ENCODE measurements at places on chromosomes 6 and 20.

DNA sequence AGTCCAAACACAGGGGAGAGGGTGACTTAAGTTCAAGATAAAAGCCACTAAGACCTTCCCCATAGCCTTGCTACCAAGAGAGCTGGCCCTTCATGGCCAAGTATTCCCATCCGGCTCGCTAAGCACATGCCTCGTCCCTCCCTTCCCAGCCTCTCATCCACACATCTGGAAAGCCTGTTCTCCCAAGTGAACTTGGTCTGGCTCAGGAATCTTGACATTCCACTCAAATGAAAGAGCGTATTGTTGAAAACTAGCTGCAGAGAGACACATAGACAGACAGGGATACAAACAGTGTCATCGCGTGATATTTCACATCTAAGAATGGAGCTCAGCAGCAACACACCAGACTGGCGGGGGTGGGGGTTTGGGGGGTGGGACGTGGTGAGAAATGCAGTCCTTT is 182.8 kb upstream of the FOXQ1 start:
- no peak for DNase-seq

- DNase-seq: no peak
Measured at GRCh38 chr6:123888771-123889513, 85.3 kb downstream of the NKAIN2 start.

DNA sequence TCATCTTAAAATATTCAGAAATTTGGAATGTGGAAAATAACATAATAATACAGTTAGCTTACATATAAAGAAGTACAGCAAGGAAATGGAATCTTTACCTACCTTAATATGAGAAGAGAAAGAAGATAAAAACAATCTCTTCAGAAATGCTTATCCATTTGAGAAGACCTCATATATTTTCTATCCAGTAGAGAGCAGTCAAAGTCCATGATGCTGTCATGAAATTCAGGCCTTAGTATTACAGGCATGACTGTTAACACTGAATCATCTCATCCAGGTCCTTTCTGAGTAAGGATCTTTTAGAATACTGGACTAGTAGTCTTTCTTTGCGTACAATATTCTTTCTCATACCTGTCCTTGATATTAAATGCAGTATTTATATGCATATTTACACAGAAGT is 713.4 kb downstream of the CD109 start:
- no peak for DNase-seq

- no peak for DNase-seq
Measured at GRCh38 chr20:50865591-50865990, 65.6 kb downstream of the ADNP start.

- DNase-seq: no peak
Measured at GRCh38 chr6:24738741-24739140, 19.8 kb upstream of the C6orf62 start.

GRCh38 chr20:42714298-42715141 is 475.2 kb downstream of the PTPRT start:
- DNase-seq: no peak

- no peak for DNase-seq
Measured at GRCh38 chr6:21961226-21961625, 335.6 kb downstream of the PRL start.

- no peak for DNase-seq
Measured at GRCh38 chr6:4355241-4355640, 219.9 kb upstream of the ECI2 start.

DNA sequence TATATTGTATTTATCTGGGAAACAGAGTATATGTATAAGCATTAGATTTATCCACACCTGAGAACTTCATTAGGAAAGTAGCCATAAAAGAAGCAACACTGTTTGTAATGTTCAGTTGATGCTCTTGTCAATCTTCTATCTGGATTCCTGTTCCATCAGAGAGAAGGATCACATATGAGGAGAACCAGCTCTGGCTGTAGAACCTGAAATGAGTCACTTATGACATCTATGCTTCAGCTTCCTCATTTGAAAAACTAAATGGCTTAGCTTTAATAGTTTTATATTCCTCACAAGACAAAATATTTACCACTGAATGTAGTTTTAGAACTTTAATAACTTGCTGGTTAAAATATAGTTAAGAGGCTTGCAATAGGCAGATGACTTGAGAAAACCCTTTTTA is 144.7 kb downstream of the TASP1 start:
- no peak for DNase-seq

- no peak for DNase-seq
Measured at GRCh38 chr20:58706975-58707681, 14.5 kb downstream of the NPEPL1 start.

- no peak for DNase-seq
Measured at GRCh38 chr6:11232770-11233626, 530 bp upstream of the NEDD9 start.

DNA sequence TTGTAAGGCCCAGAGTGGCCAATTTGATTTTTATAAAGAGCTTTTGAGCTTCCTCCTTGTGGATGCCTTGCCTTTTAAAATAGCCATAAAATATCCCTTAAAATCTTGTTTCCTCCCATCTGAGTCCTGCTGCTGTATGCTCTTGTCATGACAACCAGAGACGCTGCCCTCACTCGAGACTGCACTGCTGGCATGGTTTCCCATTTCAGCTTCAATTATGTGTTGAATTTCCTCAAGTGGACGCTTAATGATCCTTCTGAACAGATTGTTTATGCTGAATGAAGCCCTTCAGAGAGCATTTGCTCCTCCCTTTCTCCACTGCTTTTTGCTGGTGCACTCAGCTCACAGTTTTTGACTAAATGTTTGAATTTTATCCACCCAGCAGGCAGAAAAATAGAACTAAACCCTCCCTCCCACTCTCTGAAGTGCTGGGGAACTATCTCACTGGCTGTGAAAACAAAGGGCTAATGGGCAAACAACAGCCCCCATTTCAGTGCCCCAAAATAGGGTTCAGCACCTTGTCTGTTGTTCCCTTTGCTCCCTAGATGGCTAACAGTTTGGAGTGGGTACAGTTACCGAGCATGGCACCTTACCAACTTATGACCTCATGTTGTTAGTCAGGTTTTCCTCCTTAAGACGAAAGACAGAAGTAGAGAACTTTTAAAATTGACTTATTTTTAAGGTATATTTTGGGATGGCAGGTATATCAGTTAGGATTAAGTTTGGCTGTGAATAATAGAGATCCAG is 45.5 kb upstream of the RNF8 start:
- no peak for DNase-seq

DNA sequence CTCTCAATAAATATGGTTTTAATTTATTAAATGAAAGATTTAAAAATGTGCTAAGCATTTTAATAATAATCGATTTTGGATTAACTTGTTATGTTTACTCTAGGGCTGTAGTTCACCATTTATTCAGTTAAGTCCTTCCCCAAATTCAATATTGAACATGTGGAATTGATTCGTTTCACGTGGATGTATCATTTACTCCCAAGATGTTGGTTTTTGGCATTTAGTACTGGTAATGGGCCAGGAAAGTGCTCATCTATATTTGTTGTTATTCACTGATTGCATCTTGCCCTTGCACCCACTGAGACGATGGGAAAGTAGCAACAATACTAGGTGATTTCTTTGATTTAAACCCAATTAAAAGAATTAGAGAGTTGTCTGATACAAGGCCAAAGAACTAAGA is 97.1 kb downstream of the ESR1 start:
- no peak for DNase-seq

GRCh38 chr6:1412901-1413300 is 23.5 kb downstream of the FOXF2 start:
- no peak for DNase-seq
